Mesendoderm (in vitro differentiated cells): ENCODE measurements at places on chromosomes 11 and 22.

GRCh38 chr11:59011655-59012397, 72.5 kb downstream of the GLYATL1 start:
- H3K36me3 ChIP-seq: no peaks in the 10 kb centered on the region
- H3K4me1 ChIP-seq: peaks cover 2% of the 10 kb centered on the region
- no peaks in the 10 kb centered on the region for H3K27me3 ChIP-seq

- DNase-seq: peak; percentile 66
- H3K4me3 ChIP-seq: no peak overlapping the region
- H3K27ac ChIP-seq: no peak overlapping the region
- peaks cover 5% of the 10 kb centered on the region for H3K4me1 ChIP-seq
Measured at GRCh38 chr11:24705474-24705873, 208.6 kb downstream of the LUZP2 start.

DNA sequence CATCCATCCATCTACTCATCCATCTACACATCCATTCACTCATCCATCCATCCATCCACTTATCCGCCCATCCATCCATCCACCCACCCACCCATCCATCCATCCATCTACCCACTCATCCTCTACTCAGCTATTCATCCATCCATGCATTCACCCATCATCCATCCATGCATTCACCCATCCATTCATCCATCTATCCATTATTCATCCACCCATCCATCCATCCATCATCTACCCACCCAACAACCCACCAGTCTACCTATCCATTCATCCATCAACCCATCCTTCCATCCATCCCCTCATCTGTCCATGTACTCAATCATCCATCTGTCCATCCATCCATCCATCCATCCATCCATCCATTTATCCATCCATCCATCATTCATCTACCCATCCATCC, 972.7 kb downstream of the BRD1 start:
- no peak overlapping the region for H3K27ac ChIP-seq
- no peak for DNase-seq
- no peaks in the 10 kb centered on the region for H3K27me3 ChIP-seq
- no peaks in the 10 kb centered on the region for H3K36me3 ChIP-seq
- H3K4me1 ChIP-seq: no peaks in the 10 kb centered on the region

- peaks cover 11% of the 10 kb centered on the region for H3K4me1 ChIP-seq
- H3K36me3 ChIP-seq: no peaks in the 10 kb centered on the region
- DNase-seq: peak; percentile 73
- H3K27ac ChIP-seq: no peak overlapping the region
Measured at GRCh38 chr22:33030923-33031525, 27.2 kb downstream of the SYN3 start.

- H3K27ac ChIP-seq: no peak overlapping the region
- H3K4me3 ChIP-seq: no peak overlapping the region
- no peaks in the 10 kb centered on the region for H3K4me1 ChIP-seq
Measured at GRCh38 chr11:92340839-92341238, 116.2 kb downstream of the FAT3 start.

- H3K4me3 ChIP-seq: no peak overlapping the region
- no peak overlapping the region for H3K27ac ChIP-seq
- H3K27me3 ChIP-seq: no peaks in the 10 kb centered on the region
- no peak for DNase-seq
- H3K4me1 ChIP-seq: no peaks in the 10 kb centered on the region
- no peaks in the 10 kb centered on the region for H3K36me3 ChIP-seq
Measured at GRCh38 chr11:47869544-47870393, 21.6 kb upstream of the NUP160 start.

- H3K4me3 ChIP-seq: no peak overlapping the region
- no peak for DNase-seq
- no peaks in the 10 kb centered on the region for H3K36me3 ChIP-seq
- H3K4me1 ChIP-seq: no peaks in the 10 kb centered on the region
- H3K27me3 ChIP-seq: no peaks in the 10 kb centered on the region
- H3K27ac ChIP-seq: no peak overlapping the region
Measured at GRCh38 chr11:35388061-35388460, 31.3 kb downstream of the SLC1A2 start.

GRCh38 chr11:73288192-73288872, 16.2 kb downstream of the P2RY6 start:
- no peak overlapping the region for H3K27ac ChIP-seq
- H3K4me1 ChIP-seq: peaks cover 3% of the 10 kb centered on the region
- H3K4me3 ChIP-seq: no peak overlapping the region
- H3K36me3 ChIP-seq: no peaks in the 10 kb centered on the region
